ENCODE measurements at places on chromosomes 5 and 9.

DNA sequence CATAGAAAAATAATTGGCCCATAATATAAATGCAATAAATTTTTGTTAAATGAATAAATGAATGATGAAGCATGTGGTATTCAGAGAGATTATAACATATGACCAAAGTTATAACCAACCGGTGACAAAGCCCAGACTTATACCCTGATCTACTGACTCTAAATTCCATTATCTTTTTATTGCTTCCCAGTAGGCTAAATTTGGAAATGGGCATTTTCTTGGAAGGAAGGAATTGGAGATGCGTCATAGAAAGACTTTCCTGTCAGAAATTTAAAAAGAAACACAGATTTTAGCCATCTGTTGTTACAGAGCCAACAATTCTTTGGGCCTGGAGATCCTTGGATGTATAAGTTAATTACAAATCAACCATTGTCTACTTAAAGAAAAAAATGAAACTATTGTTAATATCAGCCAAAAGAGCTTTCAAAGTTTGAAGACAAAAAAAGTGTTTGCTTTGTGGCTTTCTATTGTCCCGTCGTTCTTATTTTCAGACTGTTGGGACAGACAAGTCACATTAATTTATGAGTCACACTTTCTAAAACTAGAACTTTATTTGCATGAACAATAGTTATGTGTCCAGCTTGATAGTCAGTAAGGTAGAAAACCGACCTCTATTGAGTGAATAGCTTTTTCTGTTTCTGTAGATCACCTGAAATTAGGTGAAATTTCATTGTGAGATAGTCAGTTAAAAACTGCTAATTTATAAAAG, 428.7 kb downstream of the GABRG2 start:
- no peak for DNase-seq

DNA sequence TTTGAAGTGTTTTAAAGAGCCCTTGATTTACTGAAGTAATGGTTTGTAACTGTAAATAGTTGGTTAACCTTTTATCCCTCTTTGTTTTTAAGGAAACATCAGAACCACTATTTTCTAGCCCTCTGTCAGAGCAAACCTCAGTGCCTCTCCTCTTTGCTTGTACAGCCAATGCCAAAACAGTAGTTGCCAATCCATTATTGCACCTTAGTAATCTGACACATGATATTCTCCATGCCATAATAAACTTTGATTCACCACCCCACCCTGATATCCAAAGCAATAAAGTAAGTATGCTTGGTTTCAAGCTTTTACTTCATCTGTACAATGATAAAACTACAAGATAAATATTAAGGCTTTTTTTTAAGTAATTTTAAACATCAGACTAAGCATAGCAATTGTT, 100.8 kb downstream of the DMXL1 start:
- DNase-seq = no peak

- DNase-seq = no peak
Observed at GRCh38 chr5:76657091-76657490, 33.9 kb upstream of the F2RL2 start.

DNA sequence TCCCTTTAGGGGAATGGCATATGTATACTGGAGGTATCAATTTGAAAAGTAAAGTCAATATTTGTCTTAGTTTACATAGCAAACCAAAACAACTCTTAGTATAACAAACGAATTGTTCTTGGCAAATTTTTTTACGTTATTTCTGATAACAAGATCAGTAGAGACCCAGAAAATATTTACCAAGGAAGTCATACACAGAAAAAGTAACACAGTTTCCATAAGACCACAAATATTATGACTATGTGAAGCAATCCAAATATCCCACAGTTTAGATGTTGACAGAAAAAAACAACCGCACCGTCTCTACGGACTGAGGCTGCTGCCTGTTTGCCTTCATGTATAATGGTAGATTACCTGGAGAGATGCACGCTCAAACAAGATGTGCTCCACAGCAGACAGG, 46.5 kb upstream of the DAPK1 start:
- DNase-seq = no peak

DNA sequence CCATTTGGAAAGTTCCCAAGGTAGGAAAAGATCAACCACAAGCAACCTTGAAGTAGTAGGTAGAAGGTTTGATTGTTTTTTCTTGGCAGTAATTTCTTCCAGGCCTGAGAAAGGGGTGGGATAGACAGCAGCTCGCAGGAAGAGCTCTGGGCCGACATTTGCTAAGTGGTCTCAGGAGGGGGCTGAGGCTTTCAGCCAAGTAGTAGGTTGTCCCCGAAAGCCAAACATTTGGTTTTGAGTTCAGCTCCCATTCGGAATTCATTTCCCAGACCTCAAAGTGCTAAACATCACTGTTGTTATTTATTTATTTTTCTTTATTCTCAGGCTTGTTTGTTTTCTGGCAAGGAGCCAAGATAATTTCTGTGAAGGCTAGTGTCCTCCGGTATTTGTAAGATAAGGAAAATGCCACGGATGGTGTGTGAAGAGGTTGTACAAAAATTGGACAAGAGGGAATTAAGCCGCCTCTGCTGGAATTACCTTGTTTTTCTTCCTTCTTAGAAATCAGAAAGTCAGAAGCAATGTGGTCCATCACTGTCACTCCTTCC, 112.1 kb downstream of the KIF4B start:
- no peak for DNase-seq

- DNase-seq = no peak
Observed at GRCh38 chr9:33306037-33306436, 15.7 kb downstream of the NFX1 start.

- DNase-seq = no peak
Observed at GRCh38 chr9:136441681-136442245, 2.1 kb upstream of the INPP5E start.

DNA sequence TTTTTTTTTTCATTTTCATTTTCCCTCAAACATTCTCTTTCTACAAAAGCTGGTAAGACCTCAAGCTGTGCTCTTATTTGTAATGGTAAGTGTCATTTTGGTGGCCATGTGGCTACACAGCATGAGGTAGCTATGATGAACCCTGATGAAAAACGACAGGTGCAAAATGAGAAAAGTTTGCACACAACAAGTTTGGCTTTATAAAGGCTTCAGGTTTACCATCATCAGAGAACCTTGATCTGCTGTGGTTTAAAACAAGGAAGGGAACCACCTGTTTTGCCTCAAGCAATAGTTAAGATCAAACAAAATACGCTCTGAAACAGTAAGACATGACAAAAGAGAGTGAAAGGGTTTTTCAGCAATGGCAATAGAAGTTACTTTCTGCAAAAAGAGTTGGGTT, 1124.6 kb upstream of the ACO1 start:
- DNase-seq = no peak

- no peak for DNase-seq
Observed at GRCh38 chr9:98610711-98611110, 98.0 kb downstream of the GABBR2 start.

DNA sequence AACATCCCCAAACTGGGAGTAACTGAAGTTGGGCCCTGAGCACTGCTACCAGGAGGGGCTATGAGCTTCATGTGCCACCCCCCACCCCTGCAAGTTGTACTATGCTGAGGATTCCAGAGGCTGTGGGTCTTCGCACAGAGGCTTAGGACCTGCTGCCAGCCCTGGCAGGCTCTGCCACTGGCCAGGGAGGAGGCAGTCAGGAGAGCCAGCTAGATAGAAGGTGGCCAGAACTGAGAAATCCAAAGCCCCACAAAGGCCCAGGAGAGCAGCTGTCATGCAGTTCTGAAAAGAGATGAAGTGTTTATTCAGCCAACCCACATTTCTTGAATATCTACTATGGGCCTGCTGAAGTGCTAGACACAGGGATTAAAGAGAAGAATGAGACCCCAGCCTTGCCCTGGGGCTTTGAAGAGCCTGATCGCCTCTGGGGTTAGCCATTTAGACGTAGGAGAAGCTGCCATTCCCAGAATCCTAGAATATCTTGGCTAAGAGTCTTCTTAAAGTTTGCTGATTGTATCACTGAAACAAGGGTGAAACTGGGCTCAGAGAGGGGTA, 1.4 kb downstream of the ALAD start:
- DNase-seq = no peak

DNA sequence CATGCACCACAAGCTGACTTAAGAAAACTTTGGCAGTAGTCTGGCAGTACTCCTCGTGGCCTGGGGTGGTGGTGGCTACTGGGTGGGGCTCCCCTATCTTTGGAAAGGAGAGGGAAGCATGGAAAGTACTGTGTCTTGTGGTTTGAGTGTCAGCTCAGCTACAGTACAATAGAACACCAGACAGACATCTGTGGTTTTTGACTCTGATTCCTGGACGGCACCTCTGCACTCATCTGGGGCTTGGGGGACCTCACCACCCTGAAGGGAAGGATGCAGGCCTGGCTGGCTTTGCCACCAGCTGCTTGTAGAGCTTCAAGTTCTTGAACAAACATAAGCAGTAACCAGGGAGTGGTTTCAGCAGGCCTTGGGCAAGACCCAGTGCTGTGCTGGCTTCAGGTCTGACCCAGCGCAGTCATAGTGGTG, 40.6 kb downstream of the TNFSF8 start:
- DNase-seq = no peak

DNA sequence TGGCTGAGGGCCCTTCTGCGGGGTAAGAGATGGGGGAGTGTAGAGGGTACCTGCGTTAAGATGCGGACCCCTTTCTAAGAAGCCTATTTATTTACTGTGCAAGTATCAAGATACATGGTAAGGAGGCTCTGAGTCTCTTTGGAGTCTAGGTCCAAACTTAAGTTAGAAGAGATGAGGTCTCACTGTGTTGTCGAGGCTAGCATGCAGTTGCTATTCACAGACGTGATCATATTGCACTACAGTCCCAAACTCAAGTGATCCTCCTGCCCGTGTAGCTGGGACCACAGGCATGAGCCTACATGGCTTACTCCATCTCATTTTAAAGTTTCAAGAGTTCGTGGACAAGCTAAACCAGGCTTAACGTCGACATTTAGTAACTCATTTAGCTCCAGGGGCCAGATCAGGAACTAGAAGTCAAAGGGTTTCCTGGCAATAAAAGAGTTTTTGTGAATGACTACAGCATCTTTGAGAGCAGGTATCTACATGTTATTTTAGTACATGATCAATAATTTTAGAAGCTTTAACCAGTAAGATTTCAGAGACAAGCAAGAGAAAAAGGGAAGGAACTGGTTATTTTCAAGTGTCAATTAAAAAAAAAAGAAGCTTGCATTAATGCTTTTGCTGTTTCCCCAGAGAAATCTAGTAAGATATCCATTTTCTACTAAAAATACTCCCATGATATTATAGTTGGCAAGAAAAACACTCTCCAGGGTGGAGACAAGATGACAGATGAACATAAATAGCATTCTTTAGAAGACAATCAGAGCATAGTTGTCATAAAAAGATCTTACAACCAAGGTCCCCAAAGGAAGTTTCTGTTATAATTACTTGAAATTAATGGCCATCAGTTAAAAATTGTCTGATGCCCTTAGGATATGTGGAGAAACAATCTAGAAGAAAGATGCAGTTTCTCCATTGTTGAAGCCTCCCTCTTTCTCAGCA, 141.3 kb downstream of the SCAMP1 start:
- DNase-seq = peak; percentile 55

- no peak for DNase-seq
Observed at GRCh38 chr5:107372723-107373450, 297.9 kb downstream of the EFNA5 start.

DNA sequence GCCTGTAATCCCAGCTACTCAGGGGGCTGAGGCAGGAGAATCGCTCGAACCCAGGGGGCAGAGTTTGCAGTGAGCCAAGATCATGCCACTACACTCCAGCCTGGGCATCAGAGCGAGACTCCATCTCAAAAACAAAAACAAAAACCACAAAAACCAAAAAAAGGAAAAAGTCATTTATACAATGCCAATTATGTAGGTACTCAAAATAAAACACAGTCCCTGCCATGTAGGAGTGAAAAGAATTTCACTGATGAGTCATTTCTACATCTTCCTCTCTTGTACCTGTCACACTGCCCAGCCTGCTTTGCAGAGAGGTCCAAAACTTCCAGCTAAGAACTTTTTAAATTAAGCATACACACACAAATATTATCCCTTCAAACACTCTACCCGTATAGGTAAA, 215.8 kb downstream of the EPB41L4A start:
- DNase-seq = no peak

DNA sequence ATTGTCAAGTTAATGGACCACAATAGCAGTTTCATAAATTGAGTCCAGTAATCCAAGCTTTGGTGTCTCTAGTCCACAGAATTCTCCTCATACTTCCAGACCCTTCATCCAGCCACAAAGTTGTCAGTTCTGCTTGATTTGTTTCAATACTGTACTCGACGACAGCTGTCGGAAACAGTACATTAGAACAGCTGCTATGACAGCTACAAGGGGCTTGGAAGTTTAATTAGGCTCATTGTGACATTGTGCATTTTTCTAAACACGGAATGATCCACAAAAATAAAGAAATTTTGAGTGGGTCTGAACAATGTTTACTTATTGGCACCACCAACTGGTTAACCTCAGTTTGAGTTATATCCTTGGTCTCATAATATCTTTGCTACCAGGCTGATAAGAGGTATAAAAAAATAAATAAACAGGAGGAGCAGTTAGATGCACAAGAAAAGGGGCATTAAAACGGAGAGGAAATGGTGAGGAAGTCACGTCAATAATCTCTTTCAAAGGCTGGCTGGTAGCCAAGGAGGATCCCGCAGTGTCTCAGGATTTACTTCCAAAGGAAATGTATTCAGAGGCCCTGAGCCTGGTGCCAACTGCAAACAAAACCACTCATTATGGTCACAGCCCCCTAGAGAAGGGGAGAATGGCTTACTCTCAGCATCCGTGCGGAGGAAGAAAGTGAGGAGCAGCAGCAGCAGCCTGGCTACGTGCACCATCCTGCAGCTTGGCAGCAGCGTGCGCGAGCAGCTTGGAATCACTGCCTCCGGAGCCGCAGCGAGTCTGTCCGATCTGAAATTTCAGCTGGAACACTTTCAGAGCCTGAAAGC, 933.8 kb upstream of the DMAC1 start:
- no peak for DNase-seq

GRCh38 chr9:101848485-101848919, 110.1 kb upstream of the GRIN3A start:
- no peak for DNase-seq

DNA sequence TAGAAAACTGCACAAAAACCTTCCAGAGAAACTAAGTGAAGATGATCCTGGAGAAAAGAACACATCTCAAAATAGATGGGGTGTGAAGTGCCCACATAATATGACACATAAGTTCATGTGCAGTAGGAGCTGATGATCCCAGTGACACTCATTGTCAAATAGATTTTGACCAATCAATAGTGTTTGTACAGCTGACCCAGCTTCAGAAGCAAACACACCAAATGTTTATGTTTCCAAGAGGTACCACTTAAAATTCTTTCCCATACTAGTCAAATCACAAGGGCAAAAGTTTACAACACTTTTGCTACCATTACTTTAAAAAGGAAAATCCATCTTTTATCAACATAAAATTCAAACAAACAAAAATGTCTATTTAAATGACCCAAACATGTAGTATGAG, 175.0 kb downstream of the MLLT3 start:
- no peak for DNase-seq

- no peak for DNase-seq
Observed at GRCh38 chr5:174352681-174353080, 307.2 kb downstream of the NSG2 start.

- no peak for DNase-seq
Observed at GRCh38 chr5:175718401-175719108, 60.7 kb downstream of the HRH2 start.

- DNase-seq = no peak
Observed at GRCh38 chr9:21590058-21590996, 108.2 kb upstream of the IFNE start.

- no peak for DNase-seq
Observed at GRCh38 chr9:113302792-113303418, at the start of gene RNF183. TSS of gene RNF183 (minus strand) at chr9:113303376. CDS start at chr9:113298184, 5,192 bp downstream.

- no peak for DNase-seq
Observed at GRCh38 chr9:79824265-79824664, 252.5 kb downstream of the TLE4 start.
